IPS DF 19.7 (cell line): ENCODE measurements at places on chromosomes 7 and 10.

DNA sequence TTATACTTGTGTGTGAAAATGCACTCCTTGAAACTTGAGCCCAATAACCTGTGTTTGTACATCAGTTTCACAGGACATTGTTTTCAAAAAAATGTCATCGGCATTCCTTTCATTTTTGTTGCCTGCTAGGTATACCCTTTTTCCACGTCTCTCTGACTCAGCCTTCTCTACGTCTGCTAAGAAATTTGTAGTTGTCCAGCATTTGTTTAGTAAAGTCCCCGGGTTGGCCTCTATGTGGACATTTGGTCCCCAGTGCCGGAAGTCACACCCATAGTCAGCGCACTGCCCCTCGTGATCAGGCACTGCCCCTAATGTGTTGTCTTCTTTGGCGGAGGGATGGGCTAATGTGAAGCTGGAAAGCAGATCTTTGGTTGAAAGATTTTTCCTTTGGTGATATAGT, 222.3 kb downstream of the LRMDA start:
- DNase-seq: no peak

DNA sequence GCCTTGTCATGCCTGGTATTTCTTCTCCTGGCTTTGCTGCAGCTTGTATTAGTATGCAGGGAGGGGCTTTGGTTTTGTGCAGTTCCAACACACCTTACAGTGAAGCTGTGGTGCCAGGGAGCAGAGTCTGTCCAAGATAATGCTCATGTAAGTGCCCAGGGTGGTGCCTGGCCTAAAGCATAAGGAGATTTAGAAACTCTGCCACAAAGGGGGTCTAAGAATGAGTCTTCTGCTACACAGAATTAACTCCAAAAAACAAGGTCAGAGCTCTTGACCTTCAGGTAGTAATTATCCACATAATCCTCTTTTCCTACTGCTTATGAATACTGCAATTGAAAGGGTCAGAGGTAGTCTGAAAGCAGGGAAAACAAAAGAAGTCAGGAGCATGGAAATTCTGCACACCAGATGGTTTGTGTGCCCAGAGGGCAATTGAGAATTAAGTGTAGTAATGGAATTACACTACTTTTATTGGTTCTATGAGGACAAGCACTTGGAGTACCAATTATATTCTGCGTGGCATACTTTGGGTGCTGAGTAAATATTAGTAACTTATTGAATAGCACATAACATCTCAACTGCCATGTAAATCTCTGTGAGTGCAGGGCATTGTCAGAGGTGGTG, 121.5 kb downstream of the KAT6B start:
- no peak for DNase-seq

DNA sequence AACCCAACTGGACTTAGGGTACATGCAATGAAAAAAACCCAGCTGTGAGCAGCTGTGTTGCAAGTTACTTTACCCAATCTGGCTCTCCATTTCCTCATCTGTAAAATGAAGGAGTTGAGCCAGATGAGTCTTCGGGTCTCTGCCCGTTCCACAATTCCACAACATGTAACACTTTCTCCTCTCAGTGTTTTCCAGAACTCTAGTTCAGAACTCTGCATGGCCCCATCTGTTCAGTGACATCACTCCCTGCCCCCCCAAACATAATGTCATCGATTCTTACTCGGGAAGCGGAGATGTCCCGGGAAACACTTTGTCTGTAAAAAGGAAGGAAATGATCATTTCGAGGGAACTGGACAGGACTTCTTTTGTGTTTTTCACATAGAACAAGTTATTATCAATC, 2.5 kb downstream of the SH3PXD2A start:
- DNase-seq: no peak

- no peak for DNase-seq
These were observed 95.0 kb downstream of the FANK1 start for GRCh38 chr10:125991392-125991791.

GRCh38 chr7:153381275-153382040, 621.9 kb downstream of the ACTR3B start:
- no peak for DNase-seq

GRCh38 chr10:16441173-16441840, 4.5 kb downstream of the PTER start:
- no peak for DNase-seq

- no peak for DNase-seq
These were observed 22.3 kb upstream of the AKAP9 start for GRCh38 chr7:91918356-91918755.

DNA sequence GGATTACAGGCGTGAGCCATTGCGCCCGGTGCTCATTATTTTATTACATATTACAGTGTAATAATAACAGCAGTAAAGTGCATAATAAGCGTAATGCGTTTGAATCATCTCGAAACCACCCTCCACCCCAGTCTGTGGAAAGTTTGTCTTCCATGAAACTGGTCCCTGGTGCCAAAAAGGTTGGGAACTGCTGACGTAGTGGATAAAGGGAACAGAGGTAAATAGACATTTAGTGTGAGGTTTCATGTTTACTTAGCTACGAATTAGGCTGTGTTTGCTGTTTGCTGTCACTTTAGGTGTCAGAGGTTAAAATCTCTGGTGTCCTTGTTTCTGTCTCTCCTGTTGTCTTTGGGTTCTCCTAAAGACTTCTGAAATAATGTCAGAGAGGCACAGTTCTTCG, 60.3 kb upstream of the SLC39A12 start:
- no peak for DNase-seq

- DNase-seq: no peak
These were observed 39.5 kb upstream of the PPP1R17 start for GRCh38 chr7:31647511-31647910.

- DNase-seq: no peak
These were observed 101.9 kb downstream of the TNS3 start for GRCh38 chr7:47479821-47480575.

- DNase-seq: no peak
These were observed 92.3 kb downstream of the RNF216 start for GRCh38 chr7:5689118-5689517.

- DNase-seq: no peak
These were observed 164.8 kb upstream of the CDK1 start for GRCh38 chr10:60613434-60613833.

- DNase-seq: no peak
These were observed 40.6 kb downstream of the IMMP2L start for GRCh38 chr7:111521660-111522059.

- no peak for DNase-seq
These were observed 22.1 kb upstream of the LMOD2 start for GRCh38 chr7:123633553-123633952.

GRCh38 chr10:62186999-62187675, 81.5 kb downstream of the RTKN2 start:
- no peak for DNase-seq

DNA sequence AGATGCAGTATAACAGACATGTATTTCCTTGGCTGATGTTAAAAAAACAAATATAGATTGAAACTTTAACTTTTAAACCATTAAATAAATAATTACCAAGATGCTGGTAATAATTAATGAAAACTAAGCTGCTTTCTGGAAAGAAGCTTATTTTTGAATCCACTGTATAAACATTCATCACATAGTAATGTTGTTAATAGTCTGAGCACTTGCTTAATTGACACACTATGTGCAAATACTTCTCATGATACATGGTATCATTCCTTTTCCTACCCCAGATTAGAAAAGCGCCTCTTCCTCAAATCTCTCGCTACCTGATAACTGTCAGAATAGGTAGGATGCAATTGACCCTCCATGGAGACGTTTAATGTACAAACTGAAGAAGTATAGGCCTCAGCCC, 15.0 kb upstream of the COL28A1 start:
- DNase-seq: no peak

DNA sequence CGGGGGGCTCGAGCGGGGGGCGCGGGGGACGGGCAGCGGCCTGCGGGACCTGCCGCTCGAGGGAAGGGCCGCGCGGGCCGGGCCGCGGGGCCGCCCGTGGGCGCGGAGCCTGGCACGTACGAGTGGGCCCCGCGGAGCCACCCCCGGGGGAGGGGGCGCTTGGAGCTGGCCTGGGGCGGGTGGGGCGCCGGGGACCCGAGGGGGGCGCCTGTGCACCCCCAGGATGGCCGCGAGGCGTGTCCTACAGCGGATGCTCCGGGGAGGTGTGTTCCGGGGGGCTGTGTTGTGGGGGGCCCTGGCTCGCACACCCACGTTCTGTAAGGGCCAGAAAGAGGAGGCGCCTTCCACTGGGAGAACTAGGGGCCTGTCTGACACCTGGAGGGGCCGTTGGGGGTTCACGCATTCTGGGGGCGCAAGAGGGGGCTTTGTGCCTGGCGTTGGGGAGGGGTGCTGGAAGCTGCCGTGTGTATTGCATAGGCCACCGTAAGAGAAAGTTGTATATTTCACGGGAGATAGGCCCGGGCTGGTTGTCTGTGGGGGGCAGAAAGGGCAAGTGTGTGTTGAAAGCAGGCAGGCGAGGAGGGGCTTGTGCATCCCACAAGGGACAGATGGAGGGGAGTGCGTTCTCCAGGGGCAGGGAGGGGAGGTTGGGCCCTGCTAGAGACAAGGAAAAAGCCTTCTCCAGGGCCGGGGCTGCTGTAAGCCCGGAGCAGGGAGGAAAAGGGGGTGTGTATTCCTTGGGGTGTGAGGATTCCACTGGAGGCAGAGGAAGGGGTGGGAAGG, 663 bp downstream of the VPS37D start:
- DNase-seq: no peak
